Activated CD8-positive, alpha-beta memory T cell treated with anti-CD3 and anti-CD28 coated beads, Interleukin-2, amount 10 ng/mL, durations not matched to agents 7 days and 5 days (primary cell): ENCODE measurements at places on chromosomes 7 and 10. TPM values are rescaled to one million over a fixed set of nuclear protein-coding genes. Genes with fewer than 3 reads are reported as not detected.

The AVPI1 gene
- total RNA-seq, result 1.9 TPM

GRCh38 chr10:70125918-70126552 lies 6.6 kb downstream of the AIFM2 start:
- H3K27ac ChIP-seq, result no peak overlapping the region
- no peaks in the 10 kb centered on the region for H3K27me3 ChIP-seq
- H3K36me3 ChIP-seq, result peaks cover 9% of the 10 kb centered on the region
- H3K4me1 ChIP-seq, result peaks cover 19% of the 10 kb centered on the region

- no peak for DNase-seq
- H3K27me3 ChIP-seq, result peaks cover 22% of the 10 kb centered on the region
- no peaks in the 10 kb centered on the region for H3K4me1 ChIP-seq
- H3K4me3 ChIP-seq, result no peak overlapping the region
Observed at GRCh38 chr7:66353547-66353946, 148.4 kb downstream of the TPST1 start.

The NPSR1 gene
- not detected for total RNA-seq

DNA sequence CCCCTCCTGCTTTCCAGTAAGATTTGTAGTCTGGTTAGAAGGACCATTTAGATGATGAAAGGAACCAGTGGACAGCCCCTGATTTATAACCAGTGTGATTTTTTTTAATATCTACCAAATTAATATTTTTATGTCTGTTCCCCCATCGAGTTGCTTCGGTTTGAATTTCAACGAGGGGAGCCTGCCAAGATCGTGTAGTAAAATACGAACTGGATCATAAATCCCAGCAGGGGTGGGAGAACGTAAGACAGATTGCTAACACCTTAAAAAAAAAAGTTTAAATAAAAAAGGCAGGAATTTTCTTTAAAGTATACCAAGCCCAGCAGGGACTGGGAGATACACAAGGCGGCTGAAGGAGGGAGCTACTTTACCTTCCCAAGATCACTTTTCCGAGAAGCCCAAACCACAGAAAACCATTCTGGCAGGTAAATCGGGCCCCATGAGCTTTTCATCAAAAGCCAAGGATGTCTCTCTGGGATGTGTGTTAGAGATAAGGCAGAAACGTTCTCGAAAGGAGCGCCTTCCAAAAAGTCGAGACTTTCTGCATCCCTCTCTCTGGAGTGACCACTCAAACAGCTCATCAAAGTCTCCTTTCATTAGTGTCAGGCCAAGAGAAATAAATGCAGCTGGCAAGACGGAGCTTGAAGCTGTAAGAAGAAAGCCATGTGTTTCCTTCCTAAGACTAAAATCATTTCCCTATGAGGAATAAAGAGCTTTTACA lies 270.5 kb upstream of the NFE2L3 start:
- H3K27ac ChIP-seq, result no peak overlapping the region
- DNase-seq, result no peak
- H3K27me3 ChIP-seq, result peaks cover 53% of the 10 kb centered on the region
- H3K4me1 ChIP-seq, result peaks cover under 1% of the 10 kb centered on the region

The GPRIN2 gene
- total RNA-seq, result not detected

DNA sequence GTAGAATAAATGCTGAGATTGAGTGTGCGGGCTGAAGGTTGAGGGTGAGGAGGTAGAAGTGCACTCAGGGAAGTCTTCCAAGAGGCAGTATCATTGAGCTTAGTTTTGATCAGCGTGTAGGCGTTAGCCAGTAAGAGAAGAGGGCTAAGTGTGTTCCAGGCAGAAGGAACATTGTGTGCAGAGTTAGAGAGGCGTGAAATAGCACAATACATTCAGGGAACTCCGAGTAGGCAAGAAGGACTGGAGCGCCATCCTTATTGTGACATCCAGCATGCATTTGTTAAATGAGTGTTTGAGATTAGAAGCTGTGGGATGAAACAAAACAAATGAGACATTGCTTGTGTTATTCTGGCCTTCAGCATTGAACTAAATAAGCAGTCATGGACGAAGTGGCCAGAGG lies 140.9 kb upstream of the MKLN1 start:
- peak overlapping the region; percentile 59 for H3K27ac ChIP-seq
- H3K4me1 ChIP-seq, result peaks cover 65% of the 10 kb centered on the region
- H3K4me3 ChIP-seq, result no peak overlapping the region
- DNase-seq, result no peak
- H3K36me3 ChIP-seq, result peaks cover 6% of the 10 kb centered on the region

DNA sequence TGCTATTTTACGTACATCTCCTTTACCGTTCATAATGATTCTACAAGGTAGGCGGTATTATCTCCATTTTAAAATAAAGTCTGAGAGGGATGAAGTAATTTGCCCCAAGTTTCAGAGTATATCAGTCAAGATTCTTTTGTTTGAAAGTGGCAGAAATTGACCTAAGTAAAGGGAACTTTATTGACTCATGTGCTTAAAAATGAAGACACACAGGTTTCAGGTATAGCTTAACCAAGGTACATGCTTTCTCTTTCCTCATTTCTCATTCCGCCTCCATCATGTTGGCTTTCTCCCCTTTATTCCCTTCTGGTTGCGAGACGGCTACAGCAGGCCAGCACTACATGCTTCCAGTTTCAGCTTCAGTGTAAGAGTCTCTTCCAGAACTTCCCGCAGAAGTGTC lies 77.5 kb downstream of the NOC3L start:
- H3K27ac ChIP-seq, result no peak overlapping the region
- no peak for DNase-seq
- H3K27me3 ChIP-seq, result peaks cover 27% of the 10 kb centered on the region
- no peak overlapping the region for H3K4me3 ChIP-seq
- peaks cover 9% of the 10 kb centered on the region for H3K4me1 ChIP-seq

DNA sequence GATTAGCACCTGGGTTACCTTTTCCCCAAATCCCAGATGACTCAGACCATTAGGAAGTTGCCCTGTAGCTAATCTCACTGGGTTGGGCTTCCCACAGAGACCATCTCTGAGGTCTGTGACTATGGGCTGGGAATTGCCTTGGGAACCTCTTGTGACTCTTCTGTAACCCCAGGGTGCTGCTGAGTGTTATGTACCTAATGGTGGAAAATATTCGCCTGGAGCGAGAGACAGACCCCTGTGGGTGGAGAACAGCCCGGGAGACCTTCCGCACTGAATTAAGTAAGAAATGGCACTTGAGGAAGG lies 20.0 kb downstream of the STRIP2 start:
- H3K27me3 ChIP-seq, result no peaks in the 10 kb centered on the region
- H3K4me1 ChIP-seq, result no peaks in the 10 kb centered on the region
- no peak for DNase-seq
- no peak overlapping the region for H3K27ac ChIP-seq

GRCh38 chr7:77771901-77772300 lies 26.3 kb downstream of the TMEM60 start:
- H3K27ac ChIP-seq, result peak overlapping the region; percentile 50
- H3K27me3 ChIP-seq, result no peaks in the 10 kb centered on the region
- no peak overlapping the region for H3K4me3 ChIP-seq
- peaks cover 27% of the 10 kb centered on the region for H3K36me3 ChIP-seq
- H3K4me1 ChIP-seq, result peaks cover 2% of the 10 kb centered on the region
